ENCODE measurements at places on chromosomes 3 and 15.

- DNase-seq = peak; percentile 11
Measured at GRCh38 chr3:17672506-17672905, 69.9 kb downstream of the TBC1D5 start.

DNA sequence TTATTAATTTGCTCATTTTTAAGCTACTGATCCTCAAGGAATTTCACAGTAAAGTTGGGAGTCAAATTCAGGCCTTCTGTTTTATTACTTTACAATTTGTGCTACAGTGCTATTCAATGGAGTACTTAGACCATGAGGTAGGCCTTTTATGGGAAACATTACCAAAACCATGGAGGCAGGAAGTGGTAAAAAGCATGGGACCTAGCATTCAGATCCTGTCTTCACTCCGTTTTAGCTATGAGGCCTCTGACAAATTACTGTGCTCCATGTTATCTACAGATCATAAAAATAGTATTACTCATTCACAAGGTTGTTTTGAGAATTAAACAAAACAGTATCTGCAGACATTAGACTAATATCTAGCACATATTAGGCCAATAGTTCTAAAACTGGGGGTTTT is 140.6 kb upstream of the SLITRK3 start:
- DNase-seq = no peak

- DNase-seq = peak; percentile 67
Measured at GRCh38 chr3:172153335-172153861, 114.0 kb downstream of the FNDC3B start.

DNA sequence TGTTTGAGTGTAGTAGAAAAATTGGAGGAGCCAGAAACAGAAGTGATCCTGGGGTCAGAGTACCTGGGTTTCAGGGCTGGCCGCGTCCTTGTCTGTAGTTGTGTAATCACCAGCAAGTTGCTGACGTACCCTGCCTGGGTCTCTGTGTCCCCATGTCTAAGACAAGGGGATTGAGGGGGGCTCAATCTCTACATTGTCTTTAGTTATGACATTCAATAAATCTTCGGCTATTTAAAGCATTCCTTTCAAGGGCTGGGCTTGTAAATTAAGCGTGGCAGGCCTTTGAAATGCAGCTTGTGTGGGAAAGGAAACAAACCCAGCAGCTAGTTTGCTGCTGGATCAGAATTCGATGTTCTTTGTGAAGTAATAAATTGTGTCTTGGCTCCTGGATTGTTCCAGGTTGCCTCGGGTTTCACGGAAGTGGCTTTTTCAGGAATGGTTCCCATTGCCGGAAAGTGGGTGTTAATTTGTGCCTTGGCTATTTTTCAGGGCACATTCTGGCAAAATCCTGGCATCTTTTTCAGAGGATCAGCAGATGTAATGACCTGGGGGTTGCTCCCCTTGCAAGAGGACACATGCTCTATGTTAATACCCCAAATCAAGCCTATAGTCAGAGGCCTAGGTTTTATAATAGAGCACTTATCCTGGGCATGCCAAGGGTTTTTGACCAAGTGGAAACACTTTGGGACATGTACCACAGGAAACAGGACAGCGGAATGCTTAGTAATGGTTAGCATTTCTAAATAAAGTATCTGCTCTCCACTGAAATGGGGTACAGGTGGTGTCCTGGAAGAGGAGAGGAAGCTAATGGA is 294.8 kb upstream of the NR2E3 start:
- DNase-seq = no peak

- DNase-seq = no peak
Measured at GRCh38 chr3:76834657-76835056, 205.2 kb upstream of the ROBO2 start.
